ENCODE measurements at places on chromosomes 11 and 22. TPM values are rescaled to one million over a fixed set of nuclear protein-coding genes. Genes with fewer than 3 reads are reported as not detected.

The CD248 gene
- 21.9 TPM for total RNA-seq

The HPX gene
- total RNA-seq = 1.4 TPM

The HBB gene
- total RNA-seq = not detected

The HBG2 gene
- total RNA-seq = not detected

The AP5B1 gene
- total RNA-seq = 5.5 TPM

The VWCE gene
- total RNA-seq = 2.0 TPM

Measured in aortic smooth muscle cell (primary cell).